ENCODE measurements at places on chromosomes 13 and 19.

DNA sequence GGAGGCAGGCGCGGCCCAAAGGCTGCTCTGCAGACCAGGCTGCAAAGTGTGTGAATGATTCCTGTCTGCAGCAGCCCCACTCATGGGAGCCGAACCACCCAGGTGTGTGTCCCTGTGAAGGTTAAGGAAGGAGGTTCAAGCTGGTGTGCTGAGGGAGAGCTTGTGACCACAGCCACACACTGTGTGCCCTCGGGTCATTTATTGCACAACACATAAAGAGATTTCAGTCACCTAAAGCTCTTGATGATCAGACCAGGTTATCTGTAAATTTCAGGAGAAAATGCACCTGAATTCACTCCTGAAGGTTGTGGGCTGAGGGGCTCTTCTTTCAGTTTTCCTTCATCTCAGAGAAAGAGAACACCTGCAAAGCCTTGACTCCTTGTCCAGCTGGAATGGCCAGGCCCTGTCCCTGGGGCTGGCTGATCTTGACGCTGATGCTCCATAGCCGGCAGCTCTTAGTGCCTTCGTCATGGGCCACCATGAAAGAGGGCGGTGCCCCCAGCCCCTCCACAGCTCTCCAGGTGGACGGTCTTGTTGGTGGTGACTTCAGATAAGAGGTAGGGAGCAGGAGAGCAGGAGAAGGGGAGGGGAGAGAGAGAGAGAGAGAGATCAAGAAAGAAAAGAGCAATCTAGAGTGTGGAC lies 110.8 kb upstream of the C1QTNF9B start:
- no peak for DNase-seq

DNA sequence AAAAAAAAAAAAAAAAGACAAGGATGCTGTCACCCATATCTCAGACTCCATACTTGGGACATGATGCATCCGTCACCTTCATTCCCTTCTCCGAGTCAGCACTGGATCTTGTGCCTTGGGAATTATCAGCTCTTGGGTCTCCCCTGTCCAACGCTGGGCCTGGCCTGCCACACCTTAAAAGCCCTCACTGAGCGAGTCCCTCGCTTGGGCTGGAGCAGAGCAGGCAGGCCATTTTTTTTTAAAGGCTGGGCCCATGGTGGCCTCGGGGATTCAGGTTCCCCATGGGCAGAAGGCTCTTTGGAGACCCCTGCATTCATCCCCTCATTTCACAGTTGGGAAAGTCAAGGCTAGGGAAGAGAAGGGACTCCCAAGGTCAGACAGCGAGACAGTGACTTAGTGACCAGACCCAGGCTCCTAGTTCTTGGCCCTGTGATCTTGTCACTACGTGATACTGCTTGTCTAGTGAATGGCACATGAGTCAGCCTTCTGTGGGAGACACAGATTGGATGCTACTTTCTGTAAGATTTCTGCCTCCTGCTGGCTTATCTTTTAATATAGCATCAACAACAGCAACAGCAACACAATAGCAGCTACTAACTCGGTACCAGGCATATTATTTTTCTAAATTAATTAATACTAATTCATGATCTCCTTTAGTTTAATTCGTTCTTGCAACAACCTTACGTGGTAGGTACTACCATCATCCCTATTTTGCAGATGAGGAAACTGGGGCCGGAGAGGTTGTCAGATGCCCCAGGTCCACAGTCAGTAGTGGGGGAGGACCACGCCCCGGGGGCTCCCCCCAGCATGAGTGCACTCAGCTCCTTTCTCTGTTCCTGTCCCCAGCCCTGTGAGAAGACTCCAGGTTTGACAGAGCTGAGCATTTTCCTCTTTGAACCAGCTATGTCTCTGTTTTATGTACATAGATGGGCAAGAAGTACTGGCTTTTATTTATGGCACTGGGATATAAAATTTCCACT lies 27.4 kb upstream of the ZNF536 start:
- DNase-seq, result no peak

GRCh38 chr13:29140277-29140676 lies 320.1 kb downstream of the MTUS2 start:
- no peak for DNase-seq

GRCh38 chr19:56670961-56671612 lies 470 bp downstream of the ZNF835 start:
- no peak for DNase-seq
